ENCODE measurements at places on chromosomes 1 and 21.

DNA sequence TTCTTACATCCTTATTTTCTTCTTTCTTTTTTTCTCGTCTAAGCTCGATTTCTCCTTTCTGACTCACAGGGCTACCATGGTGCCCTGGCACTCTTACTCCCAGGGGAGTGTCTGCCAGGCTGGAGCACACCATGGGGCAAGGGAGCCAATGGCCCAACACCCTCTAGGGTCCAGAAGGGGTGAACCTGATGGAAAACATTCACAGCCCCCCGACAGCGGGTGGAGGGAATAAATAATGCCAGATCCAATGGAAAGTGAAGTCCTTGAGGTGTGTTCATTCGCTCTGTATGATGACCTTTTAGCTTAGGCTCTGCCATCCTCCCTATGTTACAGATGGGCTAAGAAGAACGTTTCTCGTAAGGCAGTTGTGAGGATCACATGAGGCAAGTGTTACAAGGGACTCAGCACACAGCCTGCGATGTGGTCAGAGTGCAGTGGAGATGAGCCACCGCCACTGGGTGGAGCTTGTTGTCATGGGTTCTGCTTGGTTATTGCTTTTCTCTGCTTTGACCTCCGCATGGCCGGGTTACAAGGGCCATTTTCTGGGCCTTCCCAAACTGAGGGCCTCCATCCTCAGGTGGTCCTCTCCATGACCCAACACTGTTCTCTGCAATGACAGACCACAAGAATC, 3.5 kb upstream of the FCMR start:
- DNase-seq, result no peak

DNA sequence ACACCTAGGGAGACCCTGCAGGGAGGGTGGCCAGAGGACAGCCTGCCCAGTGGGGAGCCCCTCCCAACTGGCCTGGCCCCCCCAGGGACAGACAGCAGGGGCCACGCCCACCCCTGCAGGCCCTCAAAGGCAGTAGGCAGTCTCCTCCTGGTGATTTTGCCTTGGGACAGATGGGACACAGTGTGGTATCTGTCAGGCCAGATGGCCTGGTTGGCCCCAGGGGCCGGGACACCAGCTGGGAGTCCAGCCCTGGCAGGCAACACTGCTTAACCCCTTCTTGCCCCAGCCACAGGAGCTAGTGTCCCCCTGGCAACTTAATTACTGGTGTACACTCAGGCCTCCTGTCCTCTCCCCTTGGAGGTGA, 17.8 kb downstream of the IFFO2 start:
- no peak for DNase-seq

DNA sequence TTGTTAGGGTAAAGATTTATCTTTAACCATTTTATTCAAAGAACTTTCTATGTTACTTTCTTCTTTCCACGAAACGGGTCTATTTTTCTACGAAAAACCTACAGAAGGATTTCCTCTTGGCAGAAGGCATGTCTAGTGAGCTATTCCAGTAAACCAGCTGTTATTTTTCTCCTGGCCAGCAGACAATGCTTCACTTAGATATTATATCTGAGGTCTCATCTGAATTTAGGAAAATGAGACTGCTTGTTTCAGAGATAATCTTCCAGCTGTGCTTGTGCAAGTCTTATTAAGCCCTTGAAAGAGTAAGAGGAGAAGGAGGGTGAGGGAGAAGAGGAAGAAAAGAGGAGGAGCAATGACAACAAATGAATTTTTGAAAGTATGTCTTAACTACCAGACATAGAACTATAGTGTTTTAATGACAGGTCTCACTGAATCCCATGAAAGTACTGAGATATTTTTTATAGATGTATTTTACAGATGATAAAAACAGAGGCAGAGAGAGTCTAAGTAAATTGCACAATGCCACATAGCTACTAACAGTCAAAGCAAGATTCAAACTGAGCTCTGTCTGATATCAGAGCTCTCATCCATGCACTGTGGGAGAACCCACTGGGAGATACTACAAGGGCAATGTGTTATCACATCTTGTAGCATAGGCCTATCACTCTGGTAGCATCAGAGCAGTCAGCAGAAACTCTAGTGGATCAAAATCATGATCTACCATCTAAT, 54.6 kb upstream of the SAMSN1 start:
- DNase-seq, result no peak

DNA sequence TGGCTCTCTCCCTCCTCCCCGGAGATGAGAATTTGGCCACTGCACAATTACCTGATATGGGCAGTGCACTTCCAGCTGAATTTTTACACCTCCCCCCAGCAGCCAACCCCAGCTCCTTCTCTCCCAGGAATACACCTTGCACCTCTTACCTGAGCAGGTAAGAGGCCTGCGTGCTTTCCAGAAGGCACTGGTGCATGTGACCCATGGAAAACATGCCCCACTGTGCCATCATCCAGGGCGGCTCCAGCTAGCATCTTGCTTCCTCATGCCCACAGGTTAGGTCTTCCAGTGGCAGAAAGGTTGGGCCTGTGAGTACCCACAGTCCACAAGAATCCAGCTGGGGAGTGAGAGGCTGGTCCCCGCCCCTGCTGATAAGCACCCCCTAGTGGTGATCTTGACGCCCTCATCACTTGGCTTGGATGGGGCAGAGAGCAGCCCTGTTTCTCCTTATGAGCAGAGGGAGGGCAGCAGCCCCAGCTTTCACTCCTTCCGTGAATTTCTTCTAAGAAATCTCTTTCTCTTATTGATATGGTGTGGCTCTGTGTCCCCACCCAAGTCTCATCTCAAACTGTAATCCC, 57.8 kb downstream of the EDARADD start:
- no peak for DNase-seq

GRCh38 chr1:168507231-168507630, 36.6 kb downstream of the XCL2 start:
- no peak for DNase-seq

GRCh38 chr1:59316497-59317128, 19.7 kb downstream of the FGGY start:
- peak; percentile 96 for DNase-seq

DNA sequence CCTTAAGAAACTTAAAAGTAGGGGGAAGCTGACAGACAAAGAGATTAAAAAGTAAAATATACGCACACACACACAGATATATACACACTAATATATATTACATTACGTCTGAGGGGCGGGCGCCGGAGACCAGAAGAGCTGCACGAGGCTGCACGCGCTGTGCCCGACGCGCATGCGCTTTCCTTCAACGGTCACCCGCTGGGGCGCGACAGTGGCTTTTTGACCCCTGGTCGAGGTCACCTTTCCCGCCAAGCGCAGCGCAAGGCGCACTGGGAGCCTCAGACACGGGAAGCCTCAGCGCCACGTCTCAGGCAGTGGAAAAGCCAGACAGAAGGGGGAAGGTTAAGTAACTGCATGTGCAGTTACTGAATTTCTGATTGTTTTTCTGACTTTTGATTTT, at the start of gene HORMAD1:
TSS of gene HORMAD1 (minus strand) at position 193 of the 400 bp plus-strand sequence. CDS start 1,390 bp downstream, outside the sequence.
- DNase-seq, result no peak

DNA sequence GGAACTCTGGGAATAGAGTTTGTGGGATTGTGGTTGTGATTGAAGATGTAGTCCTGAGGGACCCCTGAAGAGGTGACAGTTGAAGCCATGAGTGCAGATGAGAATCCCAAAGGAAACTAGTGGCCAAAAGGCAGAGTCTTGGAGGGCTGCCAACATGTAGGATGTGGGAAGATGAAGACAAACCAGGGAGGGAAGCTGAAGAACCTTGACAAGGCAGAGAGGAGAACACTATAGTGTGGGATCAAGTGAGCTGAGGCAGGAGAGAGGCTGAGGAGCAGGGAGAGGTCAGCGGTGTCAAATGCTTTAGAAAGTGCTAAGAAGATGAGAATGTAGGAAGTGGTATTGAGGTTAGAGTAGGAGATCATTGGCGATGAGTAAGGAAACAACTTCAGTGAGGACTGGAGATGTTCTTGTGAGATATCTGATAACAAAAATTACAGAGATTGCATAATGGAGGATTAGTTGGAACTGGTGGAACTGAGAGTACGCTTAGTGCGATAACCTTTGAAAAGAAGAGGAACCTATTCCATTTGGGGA, 88.5 kb upstream of the VCAM1 start:
- peak; percentile 99 for DNase-seq

DNA sequence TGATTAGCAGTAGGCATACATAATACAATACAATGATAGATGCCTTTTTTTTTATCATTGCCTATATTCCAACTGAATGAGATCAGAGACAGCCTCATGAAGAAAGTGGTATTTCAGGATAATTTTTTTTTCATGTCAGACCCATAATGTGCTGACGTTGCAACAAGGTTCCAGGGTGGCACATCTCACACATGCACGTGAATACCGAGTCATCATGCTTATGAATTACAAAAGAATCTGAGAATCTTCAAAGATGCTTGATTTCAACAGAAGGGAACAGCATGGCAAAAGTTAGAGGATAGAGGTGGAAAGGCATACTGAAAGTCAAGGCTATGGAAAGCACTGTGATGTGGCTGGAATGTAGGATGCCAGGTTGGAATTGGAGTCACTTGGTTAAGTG, 5.0 kb upstream of the RNF11 start:
- no peak for DNase-seq

GRCh38 chr1:88698140-88698539, 14.1 kb downstream of the PKN2 start:
- DNase-seq, result peak; percentile 40

GRCh38 chr1:25550155-25550506, 6.7 kb downstream of the LDLRAP1 start:
- DNase-seq, result no peak

GRCh38 chr1:205248793-205249601, 21.3 kb downstream of the TMCC2 start:
- DNase-seq, result peak; percentile 75

- DNase-seq, result no peak
Observed at GRCh38 chr1:78834201-78834741, 172.3 kb downstream of the ADGRL4 start.

- no peak for DNase-seq
Observed at GRCh38 chr1:21521717-21522060, 12.5 kb downstream of the ALPL start.

DNA sequence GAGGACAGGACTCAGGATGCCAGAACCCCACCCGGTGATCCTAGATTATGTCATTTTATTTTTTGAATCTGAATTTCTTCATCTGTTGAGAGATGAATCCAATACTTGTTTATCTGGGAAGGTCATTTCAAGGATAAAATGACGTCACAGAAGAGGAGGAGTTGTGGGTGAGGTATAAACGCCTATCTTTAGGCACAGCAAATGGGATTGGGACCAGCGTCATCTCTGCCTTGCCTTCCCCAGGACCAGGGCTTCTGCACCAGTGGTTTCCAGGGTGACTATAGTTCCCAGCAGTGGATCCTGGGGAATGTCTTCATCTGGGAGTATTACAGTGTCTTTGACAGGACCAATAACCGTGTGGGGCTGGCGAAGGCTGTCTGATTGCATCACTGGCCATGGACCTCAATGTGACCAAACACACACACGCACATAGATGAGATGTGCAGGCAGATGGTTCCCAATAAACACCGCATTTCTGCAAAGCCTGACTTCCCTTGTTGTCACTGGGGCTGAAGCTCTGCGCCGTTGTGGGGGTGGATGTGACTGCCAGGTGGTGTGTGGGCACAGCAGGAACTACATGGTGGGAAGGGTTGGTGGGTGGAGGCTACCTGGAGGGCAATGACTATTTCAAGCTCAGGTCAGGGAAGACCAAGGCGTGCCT, 28.1 kb downstream of the KCNA10 start:
- DNase-seq, result no peak

Data from fibroblast of lung (primary cell).